A549 (cell line): ENCODE measurements at places on chromosomes 13 and 19.

GRCh38 chr13:81795710-81796109 lies 1454.8 kb upstream of the SPRY2 start:
- no peak for DNase-seq

GRCh38 chr19:32830231-32831014 lies 39.1 kb downstream of the SLC7A9 start:
- DNase-seq: no peak

DNA sequence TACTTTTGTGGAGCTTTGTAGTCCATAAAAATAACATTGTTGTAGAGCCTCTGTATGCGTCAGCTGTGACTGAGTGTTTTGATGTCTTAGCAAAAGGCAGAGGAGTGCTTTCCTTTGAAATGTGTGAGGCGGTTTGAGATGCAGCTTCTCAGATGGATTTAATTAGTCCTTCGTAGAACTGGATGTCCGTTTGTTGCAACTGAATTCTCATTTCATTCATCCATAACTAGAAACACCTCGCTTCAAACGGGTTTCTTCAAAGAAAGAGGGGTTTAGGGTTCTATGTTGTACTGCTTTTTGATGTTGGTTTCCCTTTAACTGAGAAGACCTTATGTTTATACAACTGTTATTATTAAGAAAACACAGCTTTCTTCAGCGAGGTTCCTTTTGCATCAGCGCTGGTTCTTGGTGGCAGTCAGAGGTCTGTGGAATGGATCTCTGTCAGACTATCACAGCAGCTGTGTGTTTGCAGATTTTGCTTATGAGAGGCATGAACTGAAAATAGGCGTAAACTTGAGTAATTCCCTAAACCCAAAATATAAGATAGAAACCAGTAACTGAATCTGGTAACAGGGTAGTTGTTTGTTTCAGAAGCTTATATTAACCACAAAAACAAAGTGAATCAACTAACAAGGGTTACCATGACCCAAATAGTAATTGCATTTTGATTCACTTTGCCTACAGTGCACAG lies 194.4 kb downstream of the GGACT start:
- DNase-seq: peak; percentile 9

DNA sequence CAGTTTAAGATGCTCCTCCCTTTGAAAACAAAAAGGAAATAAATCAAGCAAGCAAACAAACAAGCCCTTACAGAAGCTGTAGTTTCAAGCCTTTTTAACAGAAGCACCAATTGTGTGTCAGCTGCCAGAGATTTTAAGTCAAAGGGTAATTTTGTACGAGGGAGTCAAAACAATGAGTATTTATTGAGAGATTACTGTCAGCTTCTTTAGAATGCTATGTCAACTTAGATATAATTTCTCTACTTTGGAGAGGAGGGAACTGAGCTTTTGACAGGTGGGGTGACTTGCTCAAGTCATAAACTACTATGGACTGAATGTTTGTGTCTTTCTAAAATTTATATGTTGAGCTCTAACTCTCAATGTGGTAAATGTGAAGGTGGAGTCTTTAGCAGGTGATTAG lies 10.5 kb upstream of the CBY2 start:
- no peak for DNase-seq

- DNase-seq: no peak
Observed at GRCh38 chr13:84962141-84962750, 837.0 kb downstream of the SLITRK6 start.

- DNase-seq: no peak
Observed at GRCh38 chr13:38419312-38419873, 69.7 kb downstream of the UFM1 start.

DNA sequence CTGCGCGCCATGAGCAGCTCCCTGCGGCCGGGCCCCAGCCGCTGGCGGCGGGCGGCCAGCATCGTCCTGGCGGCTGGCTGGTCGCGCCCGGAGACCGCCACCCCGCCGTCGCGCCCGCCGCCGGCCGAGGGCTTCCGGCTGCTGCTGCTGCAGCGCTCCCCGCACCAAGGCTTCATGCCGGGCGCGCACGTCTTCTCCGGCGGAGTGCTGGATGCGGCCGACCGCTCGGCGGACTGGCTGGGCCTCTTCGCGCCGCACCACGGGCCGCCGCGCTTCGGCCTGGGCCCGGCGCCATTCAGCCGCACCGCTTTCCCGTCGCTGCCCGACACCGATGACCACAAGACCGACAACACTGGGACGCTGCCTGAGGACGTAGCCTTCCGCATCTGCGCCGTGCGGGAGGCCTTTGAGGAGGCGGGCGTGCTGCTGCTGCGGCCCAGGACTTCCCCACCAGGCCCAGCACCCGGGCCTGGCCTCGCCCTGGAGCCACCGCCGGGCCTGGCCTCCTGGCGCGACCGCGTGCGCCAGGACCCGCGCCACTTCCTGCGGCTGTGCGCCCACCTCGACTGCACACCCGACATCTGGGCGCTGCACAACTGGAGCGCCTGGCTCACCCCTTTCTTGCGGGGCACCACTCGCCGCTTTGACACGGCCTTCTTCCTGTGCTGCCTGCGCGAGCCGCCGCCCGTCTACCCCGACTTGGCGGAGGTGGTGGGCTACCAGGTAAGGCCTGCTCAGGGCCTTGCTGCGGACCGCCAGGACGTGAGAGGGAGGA lies 518 bp downstream of the NUDT19 start:
- DNase-seq: peak; percentile 85

DNA sequence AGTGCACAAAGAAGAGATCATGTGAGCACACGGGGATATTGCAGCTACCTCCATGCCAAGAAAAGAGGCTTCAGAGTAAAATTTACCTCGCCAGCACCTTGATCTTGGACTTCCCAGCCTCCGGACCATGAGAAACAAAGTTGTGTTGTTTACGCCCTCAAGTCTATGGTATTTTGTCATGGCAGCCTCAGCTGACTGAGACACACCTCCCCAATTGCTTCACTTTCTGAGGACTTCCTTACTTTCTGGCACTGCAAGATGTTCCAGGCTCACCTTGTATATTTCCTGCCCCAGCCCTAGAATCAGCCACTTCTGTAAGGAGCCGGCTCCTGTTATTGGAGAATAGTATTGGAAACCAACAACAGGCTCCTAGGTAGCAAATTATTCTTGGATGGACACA lies 6.6 kb upstream of the CEBPG start:
- no peak for DNase-seq
